CD4-positive, CD25-positive, alpha-beta regulatory T cell (primary cell): ENCODE measurements at places on chromosomes 3 and 15. TPM values are rescaled to one million over a fixed set of nuclear protein-coding genes. Genes with fewer than 3 reads are reported as not detected.

TRPM1 gene
- not detected for total RNA-seq

CGNL1 gene
- not detected for total RNA-seq

GOLGA8R gene
- 0.69 TPM for total RNA-seq

TAGLN3 gene
- total RNA-seq, result not detected

MESP2 gene
- not detected for total RNA-seq

GABRR3 gene
- total RNA-seq, result not detected

EBLN2 gene
- 20.8 TPM for total RNA-seq

KLHL40 gene
- not detected for total RNA-seq

DUOX1 gene
- not detected for total RNA-seq

TM4SF18 gene
- not detected for total RNA-seq

NAA80 gene
- 31.9 TPM for total RNA-seq
